ENCODE measurements at places on chromosomes 4 and X.

DNA sequence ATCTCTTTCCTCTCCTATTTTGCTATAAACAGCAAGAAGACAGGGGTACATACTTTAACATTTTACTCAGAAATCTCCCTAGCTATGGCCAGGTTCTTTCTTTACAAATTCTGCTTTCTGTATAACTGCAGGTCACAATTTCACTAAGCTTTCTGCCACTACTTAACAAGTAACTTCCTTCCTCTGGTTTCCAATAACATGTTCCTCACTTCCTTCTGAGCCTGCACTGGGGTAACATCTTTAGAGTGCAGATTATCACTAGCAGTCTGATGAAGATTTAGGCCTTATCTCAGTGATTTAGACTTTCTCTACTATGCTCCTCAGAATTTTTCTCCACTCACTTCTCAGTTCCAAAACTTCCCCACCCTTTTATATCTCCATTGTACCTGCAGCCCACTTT is 1930.5 kb upstream of the AGA start:
- peak; percentile 1 for DNase-seq

DNA sequence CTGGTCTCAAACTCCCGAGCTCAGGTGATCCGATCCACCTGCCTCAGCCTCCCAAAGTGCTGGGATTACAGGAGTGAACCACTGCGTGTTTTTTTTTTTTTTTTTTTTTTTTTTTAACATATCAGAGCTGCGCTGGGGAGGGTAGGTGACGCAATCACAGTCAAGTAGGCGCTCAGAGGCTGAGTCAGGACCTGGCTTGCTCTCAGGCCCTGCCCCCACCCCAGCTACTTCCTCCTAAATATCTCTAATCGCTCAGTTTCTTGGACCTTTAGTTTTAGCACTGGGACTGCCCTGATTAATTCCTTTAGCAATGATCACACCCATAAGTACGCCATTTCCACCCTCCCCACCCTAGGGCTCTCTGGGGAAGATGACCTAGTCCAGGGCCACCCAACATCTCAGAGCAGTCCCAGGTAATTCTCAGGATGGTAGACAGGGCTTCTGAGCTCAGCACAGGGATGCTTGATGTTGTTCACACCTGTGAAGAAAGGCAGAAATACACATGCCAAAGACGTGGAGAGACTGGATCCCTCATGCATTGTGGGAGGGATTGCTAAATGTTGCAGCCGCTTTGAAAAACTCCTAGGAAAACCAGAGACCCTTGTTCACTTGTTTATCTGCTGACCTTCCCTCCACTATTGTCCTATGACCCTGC is 50.2 kb downstream of the DDX3X start:
- DNase-seq, result peak; percentile 73

DNA sequence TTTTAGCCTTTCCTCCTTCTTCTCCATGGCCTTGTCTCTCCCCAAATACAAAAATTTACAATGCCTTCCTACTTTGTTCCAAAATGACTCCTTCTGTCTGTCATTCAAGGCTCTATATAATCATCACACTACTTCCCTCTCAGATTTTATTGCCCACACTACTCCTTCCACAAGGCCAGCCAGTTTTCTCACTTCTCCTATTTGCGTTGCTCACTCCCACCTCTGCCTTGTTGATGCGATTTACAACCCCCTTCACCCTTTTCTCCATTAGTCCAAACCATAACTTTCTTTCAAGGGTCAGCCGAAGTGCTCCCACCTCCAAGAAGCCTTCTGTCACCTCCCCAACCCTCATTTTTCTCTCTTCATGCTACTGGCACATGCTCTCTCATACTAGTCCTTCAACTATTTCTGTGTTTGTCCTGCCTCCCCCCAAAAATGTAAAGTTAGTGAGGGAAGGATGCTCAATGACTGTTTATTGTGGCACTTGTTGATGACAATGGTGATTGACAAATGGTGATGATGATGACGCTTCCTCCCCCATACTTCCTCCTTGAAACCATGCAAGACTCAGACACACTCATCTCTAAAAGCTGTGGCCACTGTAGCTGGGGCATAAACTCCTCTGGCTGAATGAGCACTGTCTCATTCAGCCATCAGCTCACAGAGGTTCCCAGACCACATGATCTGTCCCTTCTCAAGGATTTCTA is 2.7 kb upstream of the XKRX start:
- no peak for DNase-seq

DNA sequence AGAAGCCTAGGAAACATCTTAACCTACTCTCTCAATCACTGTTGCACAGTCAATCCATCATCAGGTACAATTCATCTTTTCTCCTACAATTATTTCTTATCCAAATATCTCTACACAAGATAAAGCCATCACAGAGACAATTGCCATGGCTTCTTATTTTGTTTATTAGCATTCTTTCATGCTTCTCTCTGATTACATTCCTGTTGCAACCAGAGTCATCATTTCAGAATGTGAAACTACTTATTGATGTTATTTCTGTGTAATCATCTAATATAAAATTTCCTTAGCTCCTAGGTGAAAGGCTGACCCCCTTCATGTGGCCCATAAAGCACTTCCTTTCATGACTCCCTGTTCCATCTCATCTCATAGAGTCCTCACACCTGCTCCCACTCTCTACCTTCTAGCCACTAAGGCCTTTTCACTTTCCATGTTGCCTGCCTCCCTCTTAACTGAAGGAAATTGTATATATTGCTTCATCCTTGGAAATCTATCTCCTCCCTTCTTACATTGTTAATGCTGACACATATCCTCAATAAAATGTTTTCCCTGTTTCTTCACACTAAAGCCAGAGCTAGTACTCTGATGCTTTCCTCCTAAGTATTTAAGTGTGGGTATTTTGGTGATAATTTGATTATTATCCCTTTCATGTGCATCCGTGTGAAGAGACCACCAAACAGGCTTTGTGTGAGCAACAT is 829.9 kb downstream of the FAT4 start:
- DNase-seq, result no peak

DNA sequence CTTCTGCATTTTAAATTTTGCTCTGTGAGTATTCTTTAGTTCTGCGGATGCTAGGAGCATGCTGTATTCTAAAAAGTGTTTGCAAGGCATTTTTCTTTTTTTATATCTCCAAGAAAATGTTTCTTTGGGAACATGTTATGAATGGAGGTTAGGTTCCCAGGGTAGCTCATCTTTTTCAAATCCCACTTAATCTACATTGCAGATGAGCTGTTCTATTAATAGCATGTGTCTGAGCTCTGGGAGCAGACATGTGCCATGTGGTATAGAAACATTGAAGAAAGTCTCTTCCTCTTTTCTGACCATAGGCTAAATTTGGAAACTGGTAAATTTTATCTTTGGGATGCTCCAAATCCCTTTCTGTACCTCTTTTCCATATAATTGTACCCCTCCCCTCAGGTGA is 23.2 kb downstream of the DIAPH2 start:
- no peak for DNase-seq

DNA sequence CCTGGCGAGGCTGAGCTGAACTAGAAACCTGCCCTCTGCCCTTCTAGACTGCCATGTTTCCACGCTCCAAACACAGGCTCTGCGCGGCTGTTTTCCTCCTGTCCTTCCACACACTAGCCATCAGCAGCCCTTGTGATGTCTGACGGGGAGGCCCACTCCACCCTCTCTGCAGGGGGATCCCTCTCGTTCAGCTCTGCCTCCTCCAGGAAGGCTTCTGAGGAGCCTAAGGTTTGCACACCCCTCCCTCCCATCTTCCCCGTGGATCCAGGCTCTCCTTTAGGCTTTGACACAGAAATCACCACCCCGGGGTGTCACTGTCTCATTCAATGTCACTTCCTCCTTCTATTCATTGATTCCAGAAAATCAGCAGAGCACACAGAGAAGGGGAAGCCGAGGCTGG is 38.6 kb upstream of the CRMP1 start:
- no peak for DNase-seq

- DNase-seq, result no peak
Observed at GRCh38 chrX:121569609-121570008, 522.2 kb downstream of the GLUD2 start.

DNA sequence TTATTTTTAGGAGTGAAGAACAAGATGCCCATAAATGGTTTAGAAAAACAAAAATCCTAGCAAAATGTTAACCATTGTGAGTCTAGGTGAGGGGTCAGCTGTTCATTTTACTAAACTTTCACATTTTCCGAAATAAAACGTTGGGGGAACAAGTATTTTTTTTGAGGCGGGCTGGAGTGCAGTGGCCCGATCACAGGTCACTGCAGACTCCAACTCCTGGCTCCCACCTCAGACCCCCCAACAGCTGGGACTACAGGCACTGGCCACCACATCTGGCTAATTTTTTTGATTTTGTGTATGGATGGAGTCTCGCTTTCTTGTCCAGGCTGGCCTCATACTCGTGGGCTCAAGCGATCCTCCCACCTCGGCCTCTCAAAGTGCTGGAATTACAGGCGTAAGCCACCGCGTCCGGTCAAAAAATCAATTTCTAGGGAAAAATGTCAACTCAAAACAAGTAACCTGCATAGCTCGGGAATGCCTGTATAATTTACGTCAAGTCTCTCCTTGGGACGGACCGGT is 742 bp upstream of the TAF1 start:
- no peak for DNase-seq

- no peak for DNase-seq
Observed at GRCh38 chr4:168101026-168101425, 8.7 kb downstream of the ANXA10 start.

DNA sequence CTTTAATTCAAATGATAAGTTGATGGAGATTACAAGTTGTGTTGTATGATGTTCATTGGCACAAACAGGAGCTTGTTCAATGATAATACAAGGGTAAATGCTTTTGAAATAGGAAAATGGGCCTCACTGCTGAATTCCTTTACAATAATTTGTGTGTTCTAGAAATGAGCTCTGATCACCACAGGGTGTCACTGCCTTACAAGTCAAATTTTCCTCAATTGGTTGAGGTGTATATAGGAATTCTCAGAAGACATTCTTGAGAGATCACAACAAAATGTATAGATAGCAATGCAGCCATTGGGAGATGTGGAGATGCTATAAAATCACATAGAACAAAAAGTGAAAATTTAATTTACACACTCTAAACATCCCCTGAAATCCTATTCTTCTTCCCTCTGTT is 49.6 kb downstream of the KLF8 start:
- peak; percentile 32 for DNase-seq

- DNase-seq, result no peak
Observed at GRCh38 chrX:104118765-104119164, 6.4 kb downstream of the ZCCHC18 start.

Data from hematopoietic multipotent progenitor cell treated with erythropoietin and hydrocortisone succinate and interleukin-3 and kit ligand, for 6 days (in vitro differentiated cells).